ENCODE measurements at places on chromosomes 3 and 15. TPM values are rescaled to one million over a fixed set of nuclear protein-coding genes. Genes with fewer than 3 reads are reported as not detected.
A peak's percentile ranks its signal among the peaks of the same experiment; 100 is the strongest.

- H3K27me3 ChIP-seq, result no peaks in the 10 kb centered on the region
- no peak overlapping the region for H3K4me3 ChIP-seq
- H3K36me3 ChIP-seq, result no peaks in the 10 kb centered on the region
- H3K27ac ChIP-seq, result no peak overlapping the region
These were observed 97.9 kb downstream of the NAALADL2 start for GRCh38 chr3:174957081-174957480.

CAPN3 gene
- 45.4 TPM for total RNA-seq

GRCh38 chr3:52350416-52350815 lies 34.3 kb downstream of the DNAH1 start:
- H3K36me3 ChIP-seq, result peaks cover 30% of the 10 kb centered on the region
- DNase-seq, result no peak
- no peaks in the 10 kb centered on the region for H3K4me1 ChIP-seq
- no peaks in the 10 kb centered on the region for H3K27me3 ChIP-seq
- no peak overlapping the region for H3K27ac ChIP-seq
- H3K4me3 ChIP-seq, result no peak overlapping the region

DNA sequence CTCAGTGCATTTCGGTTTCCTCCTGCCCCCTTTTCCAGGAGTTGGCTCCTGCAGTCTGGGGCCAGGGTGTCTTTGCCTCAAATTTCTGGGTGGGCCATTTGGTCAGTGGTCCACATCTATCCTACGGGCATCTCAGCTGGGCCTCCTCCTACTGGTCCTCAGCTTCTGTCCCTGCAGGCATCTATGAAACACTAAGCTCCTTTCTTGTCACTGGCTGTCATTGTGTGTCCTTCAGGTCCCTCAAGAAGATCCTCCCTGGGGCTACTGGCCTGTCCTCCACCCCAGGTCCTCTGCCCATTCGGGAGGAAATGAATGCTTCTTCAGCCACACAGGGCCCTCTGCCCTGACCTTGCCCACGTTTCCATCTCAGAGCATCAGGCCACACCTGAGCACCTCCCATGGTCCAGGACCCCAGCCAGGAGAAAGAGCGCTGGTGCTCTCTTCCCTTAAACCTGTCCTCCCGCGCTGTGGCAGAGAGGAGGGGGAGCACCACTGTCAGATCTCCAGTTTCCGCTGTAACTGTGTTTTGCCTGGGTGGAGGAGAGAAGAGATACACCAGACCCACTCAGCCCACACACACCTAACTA lies 1.8 kb downstream of the PRR23E start:
- DNase-seq, result peak; percentile 39
- no peak overlapping the region for H3K27ac ChIP-seq
- H3K4me3 ChIP-seq, result no peak overlapping the region

FBXL2 gene
- total RNA-seq, result 7.6 TPM

DNA sequence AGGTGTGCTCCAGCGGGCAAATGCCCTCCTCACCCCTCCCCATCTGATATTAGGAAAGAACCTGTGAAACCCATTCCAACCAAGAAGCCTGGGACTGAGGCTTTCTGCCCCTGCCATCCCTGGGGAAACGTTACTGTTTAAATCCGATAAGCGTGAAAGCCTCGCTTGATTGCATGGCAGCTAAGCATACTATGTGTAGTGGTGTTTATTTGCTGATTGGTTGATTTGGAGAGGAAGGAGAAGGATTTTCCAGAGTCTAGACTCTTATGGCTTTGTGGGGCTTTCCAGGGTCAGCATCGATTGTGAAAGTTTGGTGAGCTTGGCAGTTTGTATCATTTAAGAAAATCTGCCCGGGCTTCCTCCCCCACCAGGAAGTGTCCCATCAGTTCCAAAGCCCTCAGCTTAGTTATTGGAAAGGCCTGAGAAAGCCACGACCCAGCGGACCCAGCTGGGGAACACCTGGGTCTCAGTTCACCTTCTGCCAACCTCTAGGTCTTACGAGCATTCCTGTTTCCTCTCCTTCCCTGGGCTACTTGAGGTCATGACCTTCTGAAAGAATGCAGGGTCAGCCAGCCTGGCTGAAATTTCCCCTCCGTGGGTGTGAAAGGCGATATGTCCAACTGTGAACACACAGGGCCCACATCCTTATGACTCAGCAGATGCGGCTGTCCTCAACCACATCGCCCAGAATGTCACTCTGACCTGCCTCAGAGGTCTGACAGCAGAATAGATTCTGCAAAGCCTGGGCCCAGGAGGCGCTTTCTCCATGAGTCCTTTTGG lies 62.8 kb upstream of the HERC1 start:
- no peaks in the 10 kb centered on the region for H3K36me3 ChIP-seq
- H3K27ac ChIP-seq, result peak overlapping the region; percentile 7
- peak; percentile 56 for DNase-seq
- H3K4me1 ChIP-seq, result peaks cover 34% of the 10 kb centered on the region
- no peak overlapping the region for H3K4me3 ChIP-seq

- no peak for DNase-seq
- no peaks in the 10 kb centered on the region for H3K36me3 ChIP-seq
- H3K4me1 ChIP-seq, result no peaks in the 10 kb centered on the region
- H3K27me3 ChIP-seq, result no peaks in the 10 kb centered on the region
- no peak overlapping the region for H3K4me3 ChIP-seq
- no peak overlapping the region for H3K27ac ChIP-seq
These were observed 75.9 kb downstream of the BOC start for GRCh38 chr3:113287111-113287802.

- H3K27ac ChIP-seq, result peak within 1 kb of the TSS; percentile 97
- peak within 1 kb of the TSS; percentile 95 for H3K4me3 ChIP-seq
- no peaks in the 10 kb centered on the region for H3K27me3 ChIP-seq
- peaks cover 52% of the 10 kb centered on the region for H3K36me3 ChIP-seq
- peaks cover 31% of the 10 kb centered on the region for H3K4me1 ChIP-seq
These were observed at the start of gene GDPGP1 for GRCh38 chr15:90234096-90234988. TSS of gene GDPGP1 (plus strand) at chr15:90234209. CDS start at chr15:90240909, 6,700 bp downstream.

DNA sequence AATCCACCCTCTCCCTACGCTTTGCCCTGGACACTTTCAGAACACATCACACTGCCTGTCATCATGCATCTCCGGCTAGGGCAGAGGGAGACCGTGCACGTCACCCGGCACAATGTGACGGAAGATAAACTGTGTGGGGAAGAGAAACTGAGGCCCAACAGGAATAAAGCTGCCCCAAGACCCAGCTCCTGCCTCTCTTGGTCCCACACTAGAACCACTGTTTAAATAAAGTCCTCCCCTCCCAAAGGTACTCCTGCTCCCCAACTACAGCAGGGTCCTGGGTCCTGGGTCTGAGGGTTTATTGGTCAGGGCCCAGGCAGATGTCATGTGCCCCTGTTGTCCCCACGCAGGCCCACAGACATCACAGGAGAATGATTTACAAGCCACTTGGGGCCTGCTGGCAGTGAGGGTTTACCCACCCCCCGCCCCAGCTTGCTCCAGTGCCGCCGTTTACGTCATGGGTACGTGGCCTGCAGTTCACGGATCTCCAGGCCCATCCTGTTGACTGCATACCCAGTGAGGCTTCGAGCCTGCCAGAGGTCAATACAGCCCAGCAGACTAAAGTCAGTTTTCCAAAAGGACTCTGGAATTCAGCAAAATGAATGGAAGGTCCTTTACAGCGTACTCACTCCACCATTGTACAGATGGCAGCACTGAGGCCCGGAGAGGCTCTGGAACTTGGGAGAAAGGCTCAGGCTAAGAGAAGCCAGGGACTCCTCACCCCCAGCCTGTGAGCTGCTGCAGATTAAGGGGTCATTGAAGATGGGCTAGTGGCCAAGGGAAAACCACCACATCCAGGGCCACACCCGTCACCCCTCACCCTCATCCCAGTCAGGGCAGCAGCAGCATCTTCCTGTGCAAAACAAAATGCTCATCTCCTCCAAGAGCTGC lies 23.2 kb downstream of the ALS2CL start:
- no peak overlapping the region for H3K4me3 ChIP-seq
- H3K27ac ChIP-seq, result no peak overlapping the region
- H3K36me3 ChIP-seq, result peaks cover 3% of the 10 kb centered on the region
- no peaks in the 10 kb centered on the region for H3K4me1 ChIP-seq
- H3K27me3 ChIP-seq, result no peaks in the 10 kb centered on the region

DNA sequence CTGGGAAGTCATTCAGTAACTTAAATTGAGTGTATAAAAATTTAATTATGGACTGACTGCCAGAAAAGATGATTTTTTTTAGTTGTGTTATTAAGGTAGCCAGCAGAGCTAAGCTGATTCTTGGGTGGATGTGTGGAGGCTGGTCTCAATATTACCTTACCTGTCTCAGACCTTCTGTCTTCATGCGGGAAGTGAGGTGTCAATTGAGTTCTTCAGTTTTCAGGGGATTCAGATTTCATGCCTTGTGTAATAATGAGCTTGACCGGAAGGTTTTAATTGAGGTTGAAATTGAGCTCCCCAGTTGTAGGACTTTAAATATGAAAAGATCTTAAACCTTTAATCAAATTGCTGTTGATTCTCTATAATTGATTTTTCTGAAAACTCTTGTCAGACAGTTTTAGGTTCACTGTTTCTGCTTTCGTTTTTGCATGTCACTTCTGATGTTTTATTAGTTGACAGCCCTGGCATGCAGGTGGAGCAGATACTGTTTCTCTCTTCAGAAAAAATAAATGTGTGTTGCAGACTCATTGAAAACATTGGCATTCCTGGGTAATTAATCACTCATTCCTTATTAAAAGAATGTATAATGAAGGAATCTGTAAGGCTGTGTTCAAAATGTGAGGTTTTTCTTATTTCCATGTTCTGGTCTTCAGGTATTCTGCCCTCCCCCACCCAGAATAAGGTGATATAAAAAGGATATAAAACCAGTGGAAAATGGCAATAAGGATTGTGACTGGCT lies 54.5 kb downstream of the PSMD6 start:
- no peaks in the 10 kb centered on the region for H3K36me3 ChIP-seq
- H3K4me1 ChIP-seq, result peaks cover 73% of the 10 kb centered on the region
- peak overlapping the region; percentile 86 for H3K27ac ChIP-seq
- peak overlapping the region; percentile 48 for H3K4me3 ChIP-seq

GRCh38 chr15:73153024-73153423 lies 100.8 kb downstream of the NEO1 start:
- no peaks in the 10 kb centered on the region for H3K36me3 ChIP-seq
- no peak for DNase-seq
- no peak overlapping the region for H3K4me3 ChIP-seq
- H3K27ac ChIP-seq, result no peak overlapping the region
- no peaks in the 10 kb centered on the region for H3K4me1 ChIP-seq

CHRFAM7A gene
- total RNA-seq, result 1.1 TPM

DNA sequence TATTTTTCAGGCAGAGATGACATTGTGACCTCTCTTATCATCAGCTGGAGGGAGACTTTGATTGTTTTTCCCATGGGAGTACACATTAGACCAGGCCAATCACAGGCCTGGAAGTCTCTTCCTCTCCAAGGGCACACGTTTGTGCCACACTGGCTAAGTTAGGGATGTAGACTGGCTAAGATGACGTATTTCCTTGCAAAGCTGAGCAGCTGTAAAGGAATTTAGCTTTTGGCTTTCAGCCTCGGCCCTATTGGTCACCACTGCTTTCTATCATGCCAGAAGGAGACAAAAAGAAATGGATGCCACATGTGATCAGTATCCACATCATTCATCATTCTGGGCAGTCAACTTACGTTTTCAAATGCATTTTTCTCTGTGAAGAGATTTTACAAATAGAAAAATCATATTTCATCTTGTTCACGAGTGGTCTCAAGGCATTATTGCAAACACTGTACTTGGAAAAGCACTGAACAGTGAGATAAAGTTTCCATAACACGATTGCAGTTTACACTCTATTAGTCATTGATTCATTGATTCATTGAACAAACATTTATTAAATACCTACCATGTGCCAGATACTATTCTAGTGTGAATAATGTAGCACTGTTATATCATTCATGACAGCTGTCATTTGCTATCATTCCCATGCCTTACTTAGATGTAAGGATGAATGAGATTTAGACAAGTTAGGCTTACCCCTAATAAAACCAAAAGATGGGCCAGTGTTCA lies 27.0 kb upstream of the RNF7 start:
- no peak for DNase-seq
- no peak overlapping the region for H3K4me3 ChIP-seq
- H3K4me1 ChIP-seq, result peaks cover 12% of the 10 kb centered on the region
- H3K36me3 ChIP-seq, result no peaks in the 10 kb centered on the region

GOLGA6L10 gene
- 0.23 TPM for total RNA-seq

DNA sequence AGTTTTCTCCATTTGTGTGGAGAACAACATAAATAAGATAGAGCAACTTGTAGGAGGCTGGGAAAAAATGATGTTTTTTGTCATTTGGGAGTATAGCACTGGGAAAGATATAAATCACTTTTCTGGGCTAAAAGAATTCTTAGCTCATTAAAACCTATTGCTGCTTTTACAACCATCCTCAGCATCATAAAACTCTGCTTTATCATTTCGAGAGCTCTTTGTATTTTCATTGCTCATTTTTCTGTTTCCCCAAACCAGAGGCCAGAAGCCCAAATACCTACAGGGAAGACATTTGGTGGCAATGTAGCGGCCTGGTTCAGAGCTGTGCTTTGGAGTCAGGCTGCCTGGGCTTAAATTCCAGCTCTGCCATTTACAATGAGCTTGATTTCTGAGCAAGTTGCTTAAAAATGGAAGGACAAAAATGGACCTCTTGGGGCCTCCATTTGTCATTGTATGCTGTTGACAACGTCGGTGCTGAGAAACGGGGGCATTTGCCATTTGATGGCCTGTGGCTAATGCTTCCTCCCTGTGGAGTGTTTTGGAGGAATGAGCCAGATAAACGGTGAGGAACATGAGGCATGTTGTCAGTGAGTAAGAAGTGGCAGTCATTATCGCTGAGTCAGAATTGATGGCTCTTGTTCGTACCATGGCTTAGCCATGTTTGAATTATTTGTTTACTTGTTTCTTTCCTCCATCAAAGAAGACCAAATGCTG lies 260.0 kb downstream of the EBLN2 start:
- H3K36me3 ChIP-seq, result no peaks in the 10 kb centered on the region
- no peaks in the 10 kb centered on the region for H3K27me3 ChIP-seq
- H3K4me3 ChIP-seq, result no peak overlapping the region
- DNase-seq, result no peak
- no peak overlapping the region for H3K27ac ChIP-seq
- H3K4me1 ChIP-seq, result no peaks in the 10 kb centered on the region

DNA sequence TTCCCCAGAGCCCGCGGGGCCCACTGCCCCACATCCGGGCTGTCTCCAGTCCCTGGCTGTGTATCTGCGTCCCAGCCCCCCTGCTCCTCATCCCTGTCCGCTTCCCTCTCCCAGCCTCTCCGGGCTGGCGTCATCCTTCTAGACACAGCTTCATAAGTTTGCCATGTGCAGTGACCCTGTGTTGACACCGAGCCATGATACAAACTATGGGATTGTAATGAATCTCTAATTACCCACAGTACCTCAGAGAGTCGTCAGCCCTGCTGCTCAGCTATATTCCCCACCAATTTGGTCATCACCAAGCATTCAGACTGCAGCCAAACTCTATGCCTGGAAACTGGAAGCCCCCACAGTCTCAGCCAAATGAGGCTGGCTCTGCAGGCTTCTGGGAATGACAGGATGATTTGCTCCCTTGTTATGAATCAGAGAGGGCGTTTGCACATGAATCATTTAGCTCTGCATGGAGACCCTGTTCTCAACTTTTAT lies 466.1 kb upstream of the ATP11B start:
- H3K36me3 ChIP-seq, result no peaks in the 10 kb centered on the region
- no peaks in the 10 kb centered on the region for H3K4me1 ChIP-seq
- no peak for DNase-seq
- no peak overlapping the region for H3K4me3 ChIP-seq
